Panc1 (cell line): ENCODE measurements at places on chromosomes 7 and 10. TPM values are rescaled to one million over a fixed set of nuclear protein-coding genes. Genes with fewer than 3 reads are reported as not detected.

CLCN1 gene
- 0.15 TPM for total RNA-seq

DNA sequence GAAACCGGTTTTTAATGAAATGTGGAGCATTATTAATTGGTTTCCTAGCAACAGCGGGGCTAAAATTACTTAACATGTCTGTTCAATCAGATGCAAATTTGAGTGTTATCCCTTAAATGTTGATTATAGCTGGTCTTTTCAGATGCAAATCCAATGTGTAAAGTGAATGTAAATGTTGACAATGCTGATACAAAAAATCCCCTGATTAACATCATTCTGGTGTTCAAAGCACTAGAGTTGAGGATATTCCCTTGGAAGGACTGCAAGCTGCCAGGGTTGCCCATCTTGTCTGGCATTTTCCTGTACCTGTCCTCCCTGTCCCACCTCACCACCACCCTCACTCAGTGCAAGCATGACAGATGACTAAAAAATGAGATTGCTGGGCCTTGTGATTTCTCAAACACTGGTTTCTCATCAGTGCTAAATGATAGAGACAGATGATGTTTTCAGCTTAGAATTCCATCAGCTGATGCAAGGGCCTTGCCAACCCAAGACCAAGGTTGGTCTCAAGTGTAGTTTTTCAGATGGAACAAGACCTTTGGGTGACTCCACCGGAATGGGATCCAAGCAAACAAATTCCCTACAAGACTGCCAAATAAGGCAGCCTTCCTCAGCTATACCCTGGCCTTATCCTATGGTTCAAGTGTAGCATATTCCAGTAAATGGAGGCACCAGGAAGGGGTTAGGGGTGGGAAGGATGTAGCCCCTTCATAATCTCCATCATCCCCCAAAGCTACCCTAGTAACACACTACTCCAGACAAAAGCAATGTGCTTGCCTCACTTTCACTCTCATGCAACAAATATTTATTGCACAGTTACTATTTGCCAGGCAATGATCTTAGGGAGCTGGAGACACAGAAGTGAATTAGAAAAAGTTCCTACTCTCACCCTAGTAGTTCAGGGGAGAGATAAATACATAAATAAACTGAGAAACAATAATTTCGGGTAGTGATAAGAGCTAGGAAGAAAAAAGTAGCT is 54.9 kb downstream of the JAZF1 start:
- no peak for DNase-seq

DNA sequence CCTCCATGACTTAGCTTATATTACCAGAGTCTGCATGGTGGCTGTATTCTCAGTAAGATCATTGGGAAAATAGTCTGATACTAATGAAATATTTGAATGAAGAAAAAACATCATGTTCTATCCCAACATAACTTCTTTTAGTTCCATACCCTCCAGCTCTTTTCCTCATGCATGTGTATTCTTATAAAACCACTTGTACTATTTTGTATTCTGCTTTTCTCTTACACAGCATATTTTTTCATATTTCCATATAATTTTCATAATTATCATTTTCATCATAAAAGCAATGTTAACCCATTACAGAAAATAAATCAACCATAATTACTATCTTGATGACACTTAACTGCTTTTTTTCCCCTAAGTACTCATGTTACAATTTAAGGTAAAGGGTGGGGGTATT is 371.2 kb upstream of the LRGUK start:
- no peak for DNase-seq

DNA sequence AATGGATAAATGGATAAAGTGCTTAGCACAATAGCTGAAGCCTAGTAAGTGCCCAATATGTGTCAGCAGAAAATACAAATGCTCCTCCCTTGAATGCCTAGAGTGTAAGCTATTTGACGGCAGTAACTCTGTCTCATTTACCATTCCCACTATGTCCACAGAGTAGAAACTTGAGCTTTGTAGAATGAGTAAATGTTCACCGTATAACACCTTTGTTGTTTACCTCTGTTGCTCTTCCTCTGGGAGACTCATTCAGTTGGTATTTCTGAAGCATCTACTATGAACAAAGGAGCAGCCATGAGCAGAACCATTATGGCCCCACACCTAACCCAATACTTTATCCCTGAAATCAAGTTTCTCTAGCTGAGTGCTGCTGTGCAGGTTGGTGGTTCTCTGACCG is 8.4 kb upstream of the SLC16A12 start:
- DNase-seq = no peak

- no peak for DNase-seq
Measured at GRCh38 chr10:131086094-131086493, 225.4 kb downstream of the TCERG1L start.
